ENCODE measurements at places on chromosomes 2 and 18. TPM values are rescaled to one million over a fixed set of nuclear protein-coding genes. Genes with fewer than 3 reads are reported as not detected.

Gene APCDD1
- 4.6 TPM for total RNA-seq

Gene RELCH
- 6.4 TPM for total RNA-seq

Gene NUP35
- total RNA-seq = 14.1 TPM

Gene DSG2
- 73.2 TPM for total RNA-seq

Gene NRP2
- 37.0 TPM for total RNA-seq

Gene CSRNP3
- total RNA-seq = 5.9 TPM

Gene SRBD1
- 13.0 TPM for total RNA-seq
